ENCODE measurements at places on chromosomes 12 and 14. TPM values are rescaled to one million over a fixed set of nuclear protein-coding genes. Genes with fewer than 3 reads are reported as not detected.

DNA sequence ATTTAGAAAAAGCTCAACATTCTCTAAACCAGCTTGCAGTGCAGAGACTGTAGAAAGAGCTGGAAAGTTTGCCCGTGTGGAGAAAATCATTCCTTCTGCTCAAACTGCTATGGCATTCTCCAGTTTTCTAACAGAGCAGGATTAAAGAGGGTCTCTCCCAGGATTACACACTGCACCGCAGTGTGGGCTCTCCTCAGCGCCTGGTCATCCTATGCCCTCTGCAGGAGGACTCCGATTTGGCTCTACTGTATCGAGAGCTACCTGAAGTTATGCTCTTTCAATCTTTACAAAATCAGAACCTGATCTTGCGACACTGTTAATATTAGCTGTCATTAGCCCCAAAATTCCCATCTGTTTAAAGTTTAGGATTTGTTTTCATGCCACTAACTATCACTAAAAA, 33.0 kb downstream of the BHLHE41 start:
- H3K4me3 ChIP-seq, result no peak overlapping the region
- ATAC-seq, result no peak
- no peaks in the 10 kb centered on the region for H3K4me1 ChIP-seq
- H3K27ac ChIP-seq, result no peak overlapping the region
- H3K36me3 ChIP-seq, result no peaks in the 10 kb centered on the region

- peak; percentile 96 for ATAC-seq
- H3K27me3 ChIP-seq, result no peaks in the 10 kb centered on the region
- peaks cover 14% of the 10 kb centered on the region for H3K4me1 ChIP-seq
- H3K27ac ChIP-seq, result peak overlapping the region; percentile 20
- peaks cover 94% of the 10 kb centered on the region for H3K36me3 ChIP-seq
Observed at GRCh38 chr14:75011356-75011994, 8.8 kb downstream of the EIF2B2 start.

NEUROD4 gene
- total RNA-seq, result not detected

CELA1 gene
- total RNA-seq, result not detected

- no peak overlapping the region for H3K27ac ChIP-seq
- H3K27me3 ChIP-seq, result peaks cover 12% of the 10 kb centered on the region
- no peak for ATAC-seq
- no peak overlapping the region for H3K4me3 ChIP-seq
- no peaks in the 10 kb centered on the region for H3K4me1 ChIP-seq
- H3K36me3 ChIP-seq, result no peaks in the 10 kb centered on the region
Observed at GRCh38 chr14:100972118-100972897, 68.8 kb upstream of the RTL1 start.

TAPBPL gene
- total RNA-seq, result 28.2 TPM

DNA sequence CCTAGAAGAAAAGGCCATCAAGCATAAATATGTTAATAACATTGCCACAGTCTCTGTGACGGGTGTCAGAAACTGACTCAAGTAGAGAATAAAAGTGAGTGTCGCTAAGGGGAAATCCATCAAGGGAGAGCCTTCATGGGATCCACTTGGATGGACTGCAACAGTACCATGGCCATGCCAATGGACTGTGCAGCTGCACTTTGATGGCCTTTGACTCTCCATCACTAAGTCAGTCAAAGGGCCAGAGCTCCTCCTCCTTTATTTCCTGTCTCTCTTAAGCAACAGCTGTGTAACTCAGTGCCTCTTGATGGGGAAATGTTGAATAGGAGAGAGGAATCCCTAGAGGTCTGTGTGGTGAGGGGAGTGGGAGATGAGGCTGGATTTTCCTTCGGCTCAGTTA, 335.2 kb downstream of the BMP4 start:
- H3K36me3 ChIP-seq, result no peaks in the 10 kb centered on the region
- H3K27me3 ChIP-seq, result no peaks in the 10 kb centered on the region
- no peak overlapping the region for H3K4me3 ChIP-seq

DNA sequence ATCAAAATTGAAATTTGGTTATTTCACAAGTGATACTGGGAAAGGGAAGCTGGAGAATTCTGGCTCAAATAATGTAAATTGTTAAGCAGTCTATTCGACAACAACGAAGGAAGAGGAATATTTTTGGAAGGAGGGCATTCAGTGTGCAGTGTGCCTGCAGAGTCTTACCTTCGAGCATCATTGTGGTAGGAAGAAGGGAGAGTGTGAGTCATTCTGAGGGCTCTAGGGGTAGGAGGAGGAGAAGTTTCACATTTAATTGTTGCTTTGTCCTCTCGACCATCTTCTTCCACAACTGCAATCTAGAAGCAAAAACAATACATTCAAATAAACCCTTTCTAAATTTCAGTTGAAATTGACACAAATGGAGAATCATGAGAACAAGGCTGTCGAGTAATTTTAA, 263.0 kb downstream of the ACSS3 start:
- H3K27me3 ChIP-seq, result no peaks in the 10 kb centered on the region
- ATAC-seq, result no peak
- no peaks in the 10 kb centered on the region for H3K36me3 ChIP-seq
- no peak overlapping the region for H3K4me3 ChIP-seq
- no peaks in the 10 kb centered on the region for H3K4me1 ChIP-seq

CCDC184 gene
- total RNA-seq, result 0.69 TPM

IL26 gene
- total RNA-seq, result 8.0 TPM

- ATAC-seq, result no peak
- H3K4me1 ChIP-seq, result no peaks in the 10 kb centered on the region
- H3K27ac ChIP-seq, result no peak overlapping the region
- peaks cover 15% of the 10 kb centered on the region for H3K27me3 ChIP-seq
- H3K36me3 ChIP-seq, result no peaks in the 10 kb centered on the region
Observed at GRCh38 chr14:92481811-92482555, 31.6 kb upstream of the RIN3 start.

DNA sequence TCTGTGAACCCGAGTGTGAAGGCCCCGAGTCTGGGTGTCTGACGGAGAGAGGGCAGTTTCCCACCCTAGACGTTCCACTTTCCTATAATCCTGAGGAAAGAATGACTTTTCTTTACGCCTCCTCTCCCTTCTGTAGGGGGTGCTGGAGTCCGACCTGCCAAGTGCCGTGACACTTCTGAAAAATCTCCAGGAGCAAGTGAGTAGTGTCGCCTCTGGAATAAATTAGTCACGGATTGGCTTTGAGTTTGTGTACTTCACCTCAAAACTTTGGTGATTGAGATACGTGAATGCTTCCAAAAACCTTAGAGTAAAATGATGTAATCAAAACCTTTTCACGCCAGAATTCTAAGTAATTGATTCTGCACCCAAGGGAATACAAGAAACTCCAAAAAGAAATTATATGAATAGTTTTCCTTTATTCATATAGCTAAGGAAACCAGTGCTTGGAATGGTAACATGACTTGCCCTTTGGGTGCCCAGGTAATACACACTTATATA, 452 bp downstream of the NGDN start:
- no peak overlapping the region for H3K4me3 ChIP-seq
- no peak overlapping the region for H3K27ac ChIP-seq
- no peaks in the 10 kb centered on the region for H3K36me3 ChIP-seq
- H3K27me3 ChIP-seq, result no peaks in the 10 kb centered on the region
- peak; percentile 3 for ATAC-seq

PRIMA1 gene
- total RNA-seq, result not detected

GRCh38 chr12:41627476-41627875, 439.4 kb downstream of the PDZRN4 start:
- H3K36me3 ChIP-seq, result no peaks in the 10 kb centered on the region
- no peak overlapping the region for H3K27ac ChIP-seq
- H3K27me3 ChIP-seq, result no peaks in the 10 kb centered on the region
- ATAC-seq, result no peak

KRT6B gene
- not detected for total RNA-seq

DNA sequence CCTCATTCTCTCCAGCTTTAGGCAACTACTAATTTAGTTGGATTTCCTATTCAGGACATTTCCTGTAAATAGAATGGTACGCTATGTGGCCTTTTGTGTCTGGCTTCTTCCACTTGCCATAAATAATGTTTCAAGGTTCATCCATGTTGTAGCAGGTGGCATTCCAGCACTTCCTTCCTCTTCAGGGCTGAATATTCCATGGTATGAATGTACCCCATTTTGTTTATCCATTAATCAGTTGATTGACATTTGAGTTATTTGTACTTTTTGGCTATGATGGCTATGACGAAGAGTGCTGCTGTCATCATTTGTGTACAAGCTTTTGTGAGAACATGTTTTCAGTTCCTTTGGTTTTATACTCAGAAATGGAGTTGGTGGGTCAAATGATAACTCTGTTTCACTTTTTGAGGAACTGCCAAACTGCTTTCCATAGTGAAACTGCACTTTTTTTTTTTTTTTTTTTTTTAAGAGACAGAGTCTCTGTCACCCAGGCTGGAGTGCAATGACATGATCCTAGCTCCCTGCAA, 6.5 kb upstream of the CDK2AP1 start:
- ATAC-seq, result peak; percentile 95
- H3K27me3 ChIP-seq, result no peaks in the 10 kb centered on the region
- peak overlapping the region; percentile 96 for H3K27ac ChIP-seq
- peak overlapping the region; percentile 64 for H3K4me3 ChIP-seq
- H3K36me3 ChIP-seq, result no peaks in the 10 kb centered on the region
- peaks cover 6% of the 10 kb centered on the region for H3K4me1 ChIP-seq

RPL10L gene
- not detected for total RNA-seq

P3H3 gene
- total RNA-seq, result 1.1 TPM

LPCAT3 gene
- total RNA-seq, result 13.2 TPM

DNA sequence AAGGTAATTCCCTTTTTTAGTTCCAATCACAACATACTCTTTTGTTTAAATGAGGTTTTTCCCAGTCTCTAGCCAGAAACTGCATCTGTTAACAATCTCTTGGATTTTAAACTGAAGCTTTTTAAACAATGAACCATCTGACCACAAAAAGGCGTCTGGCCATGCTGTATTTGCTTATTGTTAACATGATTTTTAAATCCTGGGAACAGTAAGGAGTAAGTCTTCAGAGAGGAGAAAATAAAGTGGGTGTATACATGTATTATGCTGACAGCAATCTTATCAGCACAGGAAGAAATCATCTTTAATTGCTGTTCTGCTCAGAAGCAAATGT, 106.2 kb downstream of the DAAM1 start:
- H3K36me3 ChIP-seq, result peaks cover 24% of the 10 kb centered on the region
- H3K4me3 ChIP-seq, result no peak overlapping the region
- peaks cover 5% of the 10 kb centered on the region for H3K4me1 ChIP-seq
- no peak for ATAC-seq
- no peaks in the 10 kb centered on the region for H3K27me3 ChIP-seq

GRCh38 chr12:94488463-94488862, 28.8 kb upstream of the CEP83 start:
- H3K36me3 ChIP-seq, result no peaks in the 10 kb centered on the region
- H3K4me3 ChIP-seq, result no peak overlapping the region
- no peaks in the 10 kb centered on the region for H3K4me1 ChIP-seq
- no peak overlapping the region for H3K27ac ChIP-seq
- ATAC-seq, result no peak

GRCh38 chr14:99147366-99147740, 124.6 kb downstream of the BCL11B start:
- no peak overlapping the region for H3K27ac ChIP-seq
- no peaks in the 10 kb centered on the region for H3K27me3 ChIP-seq
- no peak overlapping the region for H3K4me3 ChIP-seq
- H3K36me3 ChIP-seq, result no peaks in the 10 kb centered on the region
- ATAC-seq, result no peak

SRRM4 gene
- total RNA-seq, result not detected

GRCh38 chr12:8913702-8914032, 642 bp upstream of the PHC1 start:
- H3K36me3 ChIP-seq, result peaks cover 4% of the 10 kb centered on the region
- peaks cover 7% of the 10 kb centered on the region for H3K4me1 ChIP-seq
- ATAC-seq, result no peak
- H3K27ac ChIP-seq, result peak overlapping the region; percentile 90
- no peaks in the 10 kb centered on the region for H3K27me3 ChIP-seq
- no peak overlapping the region for H3K4me3 ChIP-seq

GRCh38 chr14:58639842-58640484, 2.2 kb downstream of the DACT1 start:
- no peak for ATAC-seq
- peaks cover 6% of the 10 kb centered on the region for H3K36me3 ChIP-seq
- no peak overlapping the region for H3K27ac ChIP-seq
- H3K4me1 ChIP-seq, result peaks cover 12% of the 10 kb centered on the region
- H3K4me3 ChIP-seq, result peak overlapping the region; percentile 65

CLEC4A gene
- total RNA-seq, result 2.6 TPM

FITM1 gene
- total RNA-seq, result not detected

EVL gene
- 493 TPM for total RNA-seq

ACTN1 gene
- 54.1 TPM for total RNA-seq

GRCh38 chr14:78403278-78403815, 233.2 kb downstream of the NRXN3 start:
- no peak overlapping the region for H3K4me3 ChIP-seq
- no peaks in the 10 kb centered on the region for H3K36me3 ChIP-seq
- H3K27me3 ChIP-seq, result no peaks in the 10 kb centered on the region

MYH6 gene
- 0.71 TPM for total RNA-seq

DNA sequence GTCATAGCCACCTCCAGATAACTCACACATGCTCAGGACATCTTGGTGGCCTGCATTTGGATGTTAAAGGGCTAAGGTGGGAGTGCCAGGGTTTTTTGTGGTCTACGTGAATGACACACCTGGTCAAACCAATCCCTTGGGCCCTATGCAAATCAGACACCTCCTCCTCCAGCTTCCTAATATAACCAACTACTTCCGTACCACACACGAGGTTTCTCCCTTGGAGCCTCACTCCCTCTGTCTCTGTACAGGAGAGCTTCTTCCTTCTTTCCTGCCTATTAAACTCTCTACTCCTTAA, 19.6 kb downstream of the APOBEC1 start:
- ATAC-seq, result no peak
- no peaks in the 10 kb centered on the region for H3K27me3 ChIP-seq
- H3K27ac ChIP-seq, result no peak overlapping the region
- H3K4me3 ChIP-seq, result no peak overlapping the region
- H3K4me1 ChIP-seq, result no peaks in the 10 kb centered on the region

CCDC197 gene
- total RNA-seq, result 0.37 TPM

- H3K36me3 ChIP-seq, result no peaks in the 10 kb centered on the region
- H3K27me3 ChIP-seq, result peaks cover 10% of the 10 kb centered on the region
- H3K27ac ChIP-seq, result no peak overlapping the region
- ATAC-seq, result no peak
- no peaks in the 10 kb centered on the region for H3K4me1 ChIP-seq
Observed at GRCh38 chr14:24965934-24966578, 83.9 kb downstream of the STXBP6 start.

C12orf60 gene
- 2.6 TPM for total RNA-seq

- no peak overlapping the region for H3K27ac ChIP-seq
- no peak for ATAC-seq
- H3K4me1 ChIP-seq, result no peaks in the 10 kb centered on the region
- H3K36me3 ChIP-seq, result no peaks in the 10 kb centered on the region
- no peaks in the 10 kb centered on the region for H3K27me3 ChIP-seq
Observed at GRCh38 chr14:46433381-46433780, 218.2 kb downstream of the RPL10L start.

DNA sequence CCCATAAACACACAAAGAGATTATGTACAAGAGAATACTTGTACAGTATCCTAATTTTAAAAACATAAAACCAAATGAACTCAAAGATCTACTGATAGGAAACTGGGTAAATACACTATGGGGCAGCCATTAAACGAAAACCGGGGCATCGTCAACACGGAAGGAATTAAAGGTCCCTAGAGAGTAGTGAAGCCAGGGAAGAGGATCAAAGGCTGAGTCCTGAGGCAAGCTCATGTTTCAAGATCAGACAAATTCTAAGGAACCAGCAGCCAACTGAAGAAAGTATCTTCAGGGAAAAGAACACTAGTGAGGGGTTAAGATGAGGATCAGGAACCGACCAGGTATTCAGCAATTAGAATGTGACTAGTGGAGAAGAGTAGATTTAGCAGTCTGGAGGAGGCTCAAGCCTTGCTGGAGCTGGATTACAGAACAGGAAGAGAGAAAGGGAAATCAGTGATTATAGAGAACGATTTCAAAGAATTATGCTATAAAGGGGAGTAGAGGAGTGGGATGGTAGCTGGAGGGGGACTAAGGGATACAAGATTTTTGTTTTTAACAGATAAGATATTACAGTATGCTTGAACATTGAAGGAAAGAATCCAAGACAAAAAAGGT, 23.7 kb downstream of the SEL1L start:
- H3K4me1 ChIP-seq, result peaks cover 19% of the 10 kb centered on the region
- H3K36me3 ChIP-seq, result peaks cover 91% of the 10 kb centered on the region
- H3K27ac ChIP-seq, result peak overlapping the region; percentile 39
